Ecto neural progenitor cell (in vitro differentiated cells): ENCODE measurements at places on chromosomes 13 and 19.

DNA sequence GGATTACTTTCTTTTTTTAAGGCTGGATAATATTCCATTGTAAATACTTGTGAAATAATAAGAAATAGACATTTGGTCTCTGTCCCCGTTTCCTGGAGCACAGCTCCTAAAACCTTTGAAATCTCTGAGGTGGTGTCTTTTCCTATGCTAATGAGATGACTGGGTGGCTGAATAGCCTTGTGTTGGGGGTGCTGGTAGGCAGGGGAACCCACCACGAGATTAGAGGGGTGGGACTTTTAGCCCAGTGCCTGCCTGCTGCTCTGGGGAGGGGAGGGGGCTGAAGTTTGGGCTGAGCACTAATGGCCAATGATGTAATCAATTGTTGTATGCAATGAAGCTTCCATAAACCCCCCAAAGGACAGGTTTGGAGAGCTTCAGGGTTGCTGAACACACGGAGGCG, 175.7 kb downstream of the FGF9 start:
- no peak for DNase-seq

GRCh38 chr19:18785179-18786124, 5.7 kb downstream of the COMP start:
- DNase-seq: peak; percentile 94

DNA sequence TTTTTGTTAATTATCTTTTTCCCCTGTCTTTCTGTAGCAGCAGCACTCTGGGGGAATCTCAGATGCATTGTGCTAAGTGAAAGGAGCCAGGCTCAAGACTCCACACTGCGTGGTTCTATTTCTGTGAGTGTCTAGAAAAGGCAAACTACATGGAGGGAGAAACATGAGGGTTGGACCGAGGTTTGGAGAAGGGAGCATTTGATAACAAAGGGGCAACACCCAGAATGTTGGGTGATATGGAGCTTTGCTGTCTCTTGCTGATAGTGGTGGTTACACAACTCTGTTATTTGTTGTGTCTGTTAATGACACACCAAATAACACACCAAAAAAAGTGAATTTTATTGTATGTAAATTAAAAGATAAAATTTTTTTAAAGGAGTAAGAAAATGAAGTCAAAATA, 107.8 kb downstream of the COL4A2 start:
- DNase-seq: no peak

- DNase-seq: no peak
Observed at GRCh38 chr13:62206165-62206564, 790.5 kb upstream of the PCDH20 start.

DNA sequence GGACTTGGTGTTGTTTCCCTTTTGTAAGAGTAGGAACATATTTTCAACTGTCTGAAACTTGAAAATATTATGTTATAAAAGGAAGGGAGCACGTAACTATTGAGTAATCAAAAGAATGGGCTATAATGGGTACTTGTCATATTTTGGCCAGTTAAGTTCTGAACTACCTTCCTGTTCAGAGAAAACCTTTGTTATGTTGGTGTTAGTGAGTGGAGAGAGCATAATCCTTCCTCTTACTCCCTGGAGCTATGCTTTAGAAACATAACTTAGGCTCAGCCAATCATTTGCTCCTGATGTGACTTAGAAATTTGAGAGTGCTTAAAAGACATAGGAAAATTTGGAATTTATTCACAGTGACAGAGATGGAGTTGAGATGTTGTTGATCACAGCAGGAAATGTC, 482.5 kb upstream of the SPRY2 start:
- no peak for DNase-seq

GRCh38 chr13:31168736-31169135, 7.0 kb upstream of the HSPH1 start:
- DNase-seq: no peak

- no peak for DNase-seq
Observed at GRCh38 chr13:108408672-108409071, 139.2 kb downstream of the TNFSF13B start.

DNA sequence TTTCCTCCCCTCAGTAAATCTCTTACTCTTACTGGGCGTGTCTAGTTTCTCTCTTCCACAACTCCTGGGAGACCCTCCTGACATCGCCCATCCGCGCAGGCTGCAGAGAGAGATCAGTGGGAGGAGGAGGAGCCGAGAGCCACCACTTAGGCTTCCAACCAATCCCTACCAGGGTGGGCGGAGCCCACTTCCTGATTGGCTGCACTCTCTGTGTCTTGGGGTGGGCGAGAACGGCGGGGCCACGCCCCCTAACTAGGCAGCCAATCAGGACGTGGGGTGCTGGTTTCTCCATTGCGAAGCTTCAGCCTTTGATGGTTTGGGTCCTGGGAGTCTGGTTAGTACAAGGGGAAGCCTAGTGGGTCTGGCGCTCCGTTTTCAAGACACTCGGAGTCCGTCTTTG, at the start of gene PMIS2:
TSS of gene PMIS2 (plus strand) at position 326 of the 400 bp plus-strand sequence. CDS start 87 bp downstream, outside the sequence.
- DNase-seq: no peak

- DNase-seq: peak; percentile 70
Observed at GRCh38 chr19:48511321-48511731, 309 bp downstream of the LMTK3 start.

DNA sequence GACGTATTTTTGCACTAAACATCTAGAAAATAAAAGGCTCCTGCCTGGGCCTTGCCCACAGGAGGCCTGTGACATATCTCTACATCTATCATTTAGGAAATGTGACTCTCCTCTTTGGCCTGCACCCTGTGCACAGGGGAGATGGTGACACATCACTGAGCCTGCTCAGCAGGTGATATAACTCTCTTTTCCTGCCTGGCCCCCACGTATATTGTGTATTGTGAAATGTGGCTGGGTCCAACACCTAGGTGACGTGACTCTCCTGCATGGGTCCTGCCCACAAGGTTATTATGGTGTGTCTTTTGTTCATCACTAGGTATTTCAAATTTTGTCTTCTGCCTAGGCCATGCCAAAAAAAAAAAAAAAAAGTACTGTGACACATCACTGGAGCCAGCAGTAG, 61.4 kb upstream of the ZNF724 start:
- DNase-seq: no peak

DNA sequence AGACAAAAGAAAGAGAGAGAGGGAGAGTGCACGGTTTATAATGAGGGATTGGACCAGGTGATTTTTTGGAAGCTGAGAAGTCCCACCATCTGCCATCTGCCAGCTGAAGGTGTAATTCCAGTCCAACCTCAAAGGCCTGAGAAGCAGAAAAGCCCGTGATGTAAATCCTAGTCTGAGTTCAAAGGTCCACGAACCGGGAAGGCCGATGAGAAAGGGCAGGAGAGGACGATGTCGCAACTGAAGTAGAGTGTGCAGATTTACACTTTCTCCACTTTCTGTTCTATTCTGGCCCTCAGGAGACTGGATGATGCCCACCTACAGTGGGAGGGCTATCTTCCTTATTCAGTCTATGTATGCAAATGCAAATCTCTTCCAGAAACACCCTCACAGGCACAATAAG, 500.0 kb downstream of the DIAPH3 start:
- DNase-seq: no peak

DNA sequence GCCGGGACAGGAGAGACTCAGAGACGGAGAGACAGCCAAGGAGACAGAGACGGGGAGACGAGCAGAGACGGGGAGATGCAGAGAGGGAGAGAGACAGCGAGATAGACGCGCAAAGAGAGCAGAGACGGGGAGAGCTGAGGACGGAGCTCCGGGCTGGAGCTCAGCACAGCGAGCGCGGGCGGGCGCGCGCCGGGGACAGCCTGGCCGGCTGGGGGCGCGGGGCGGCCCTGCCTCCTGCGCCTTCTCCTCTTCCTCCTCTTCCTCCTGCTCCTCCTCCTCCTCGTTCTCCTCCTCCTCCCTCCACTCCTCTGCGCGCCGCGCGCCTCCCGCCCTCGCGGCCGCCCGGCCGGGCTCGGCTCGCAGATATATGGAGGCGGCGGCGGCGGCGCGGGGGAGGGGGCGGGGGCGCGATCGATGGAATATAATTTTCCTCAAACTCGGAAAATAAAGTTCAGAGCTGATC, at the start of gene ERFL:
TSS of gene ERFL (minus strand) at position 229 of the 463 bp plus-strand sequence. CDS start 15,530 bp downstream, outside the sequence.
- no peak for DNase-seq
